MCF 10A (cell line): ENCODE measurements at places on chromosomes 5 and 9.

DNA sequence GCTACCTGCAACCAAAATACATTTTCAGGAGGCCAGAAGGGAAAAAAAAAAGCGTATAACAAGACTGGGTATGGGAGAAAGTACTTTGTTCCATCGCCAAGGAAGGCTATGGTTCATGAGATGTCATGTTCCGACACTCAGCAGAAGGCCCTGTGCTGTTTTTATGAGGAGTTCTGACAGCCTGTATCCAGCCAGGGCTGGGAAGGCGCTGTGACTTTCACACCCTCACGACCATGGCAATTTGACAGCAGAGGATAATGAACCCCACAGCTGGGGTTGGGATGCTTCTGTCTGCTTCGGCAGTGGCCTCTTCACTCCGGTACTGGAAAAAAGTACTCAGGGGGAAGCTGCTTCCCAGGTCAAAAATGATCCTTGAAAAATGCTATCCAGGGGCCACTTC, 154.4 kb downstream of the PRELID2 start:
- DNase-seq: no peak

- peak; percentile 34 for DNase-seq
Observed at GRCh38 chr9:117153021-117153420, 261.8 kb downstream of the ASTN2 start.

GRCh38 chr5:179795863-179796833, 2.4 kb downstream of the LTC4S start:
- peak; percentile 88 for DNase-seq

DNA sequence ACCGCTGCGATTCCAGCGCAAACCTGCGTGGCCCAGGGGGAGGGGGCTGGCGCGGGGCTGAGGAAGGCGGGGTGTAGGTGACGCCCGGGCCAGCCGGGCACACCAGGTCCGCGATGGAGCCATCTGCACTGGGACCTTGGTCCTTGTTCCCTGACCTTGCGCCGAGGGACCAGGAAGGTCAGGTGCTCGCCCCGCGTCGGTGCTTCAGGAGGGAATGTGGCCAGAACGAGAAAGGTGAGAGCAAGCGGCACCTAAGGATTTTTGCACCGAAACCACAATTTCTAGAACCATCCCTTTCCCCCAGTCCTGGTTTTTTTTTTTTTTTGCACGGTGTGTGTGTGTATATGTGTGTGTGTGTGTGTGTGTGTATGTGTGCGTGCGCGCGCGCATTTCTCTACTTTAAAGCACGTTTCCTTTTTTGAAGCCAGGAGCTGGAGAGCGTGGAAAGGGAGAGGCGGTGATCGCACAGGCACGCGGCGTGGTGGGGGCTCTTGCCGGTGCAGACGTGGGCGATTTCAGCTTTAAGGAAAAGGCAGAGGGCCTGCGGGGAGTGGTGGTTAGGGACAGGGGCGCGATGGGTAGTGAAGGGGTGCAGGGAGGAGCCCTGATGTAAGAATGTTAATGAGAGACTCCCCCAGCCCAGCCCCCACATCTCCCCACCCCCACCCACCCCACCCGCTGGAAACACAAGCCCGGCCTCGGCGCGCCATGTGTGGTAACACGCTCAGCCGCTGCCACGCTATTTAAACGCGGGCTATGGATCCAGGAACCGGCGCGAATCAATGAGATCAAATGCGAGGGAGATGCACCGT, at the start of gene NPR3:
NPR3 (plus strand) TSS at position 772 of the 812 bp plus-strand sequence. CDS start 456 bp downstream, outside the sequence.
- peak; percentile 38 for DNase-seq

GRCh38 chr5:159700016-159700415, 216.3 kb upstream of the ADRA1B start:
- DNase-seq: no peak

DNA sequence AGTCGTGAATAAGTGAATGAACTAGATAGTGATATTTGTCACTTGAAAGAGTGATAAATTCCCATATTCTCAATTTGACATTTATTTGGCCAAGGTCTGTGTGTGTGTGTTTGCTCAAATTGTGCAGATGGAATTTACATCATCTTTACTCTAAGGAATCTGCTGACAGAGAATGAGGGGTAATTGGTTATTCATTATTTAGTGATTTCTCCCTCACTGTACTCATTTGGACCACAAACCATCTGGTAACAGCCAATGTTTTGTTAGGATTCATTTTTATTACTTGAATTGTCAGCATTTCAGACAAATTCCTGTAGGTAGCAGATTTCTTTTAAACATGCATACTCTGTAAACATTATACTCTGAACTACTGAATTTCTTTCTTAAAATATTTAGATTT, 15.6 kb downstream of the VCAN start:
- no peak for DNase-seq

GRCh38 chr9:72005451-72005850, 55.0 kb downstream of the C9orf57 start:
- DNase-seq: no peak

DNA sequence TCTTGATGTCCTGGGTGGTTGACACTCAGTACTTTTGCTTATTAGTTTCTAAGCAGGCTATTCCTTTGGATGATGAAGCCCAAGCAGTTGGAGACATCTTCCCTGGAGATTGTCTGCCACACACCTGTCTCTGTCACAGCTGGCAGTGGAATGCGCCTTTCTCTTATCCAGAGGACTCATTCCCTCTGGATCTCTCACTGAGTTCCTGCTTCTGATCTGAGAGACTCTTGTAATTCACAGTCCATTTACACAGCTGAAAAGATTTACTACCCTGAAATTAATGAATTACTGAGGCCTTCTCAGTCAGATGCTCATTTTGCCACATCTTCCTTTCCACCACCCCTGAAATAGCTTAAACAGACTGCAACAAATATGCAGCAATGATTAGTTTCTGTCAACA, 15.9 kb downstream of the TAL2 start:
- DNase-seq: no peak

DNA sequence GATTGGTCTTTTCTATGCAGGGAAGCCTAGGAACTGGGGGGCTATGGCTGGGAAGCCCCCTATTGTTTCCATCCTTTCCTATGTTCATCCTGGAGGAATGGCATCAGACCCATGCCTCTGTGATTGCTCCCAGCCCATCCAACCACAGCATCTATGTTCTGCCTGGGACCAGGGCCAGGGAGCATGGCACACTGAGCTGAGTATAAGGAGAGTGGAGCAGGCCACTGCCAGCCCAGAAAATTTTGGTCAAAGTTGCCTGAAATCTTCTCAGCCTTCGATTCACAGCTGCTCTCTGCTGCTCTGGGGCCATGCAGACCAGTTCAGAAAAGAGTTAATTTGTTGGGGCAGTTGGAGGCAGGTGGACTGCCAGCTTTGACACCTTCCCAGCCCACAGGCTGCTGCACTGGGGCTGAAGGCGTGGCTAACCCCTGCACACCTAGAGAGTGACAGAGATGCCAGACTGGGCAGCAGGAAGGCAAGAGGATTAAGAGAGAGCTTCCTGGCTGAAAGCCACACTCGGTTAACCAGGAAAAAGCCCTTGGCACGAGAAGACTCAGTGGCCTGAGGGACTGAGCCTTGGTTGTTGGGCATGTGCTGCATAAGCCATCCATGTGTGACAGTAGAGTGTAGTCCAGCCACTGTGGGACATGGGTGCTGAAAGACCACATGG, 12.1 kb downstream of the TGFBI start:
- DNase-seq: peak; percentile 82

GRCh38 chr9:115006660-115007059, 76.3 kb upstream of the TNFSF8 start:
- DNase-seq: peak; percentile 96

GRCh38 chr9:113589407-113589806, 125.9 kb downstream of the RGS3 start:
- DNase-seq: no peak

GRCh38 chr5:7078901-7079300, 317.0 kb upstream of the ADCY2 start:
- peak; percentile 5 for DNase-seq

DNA sequence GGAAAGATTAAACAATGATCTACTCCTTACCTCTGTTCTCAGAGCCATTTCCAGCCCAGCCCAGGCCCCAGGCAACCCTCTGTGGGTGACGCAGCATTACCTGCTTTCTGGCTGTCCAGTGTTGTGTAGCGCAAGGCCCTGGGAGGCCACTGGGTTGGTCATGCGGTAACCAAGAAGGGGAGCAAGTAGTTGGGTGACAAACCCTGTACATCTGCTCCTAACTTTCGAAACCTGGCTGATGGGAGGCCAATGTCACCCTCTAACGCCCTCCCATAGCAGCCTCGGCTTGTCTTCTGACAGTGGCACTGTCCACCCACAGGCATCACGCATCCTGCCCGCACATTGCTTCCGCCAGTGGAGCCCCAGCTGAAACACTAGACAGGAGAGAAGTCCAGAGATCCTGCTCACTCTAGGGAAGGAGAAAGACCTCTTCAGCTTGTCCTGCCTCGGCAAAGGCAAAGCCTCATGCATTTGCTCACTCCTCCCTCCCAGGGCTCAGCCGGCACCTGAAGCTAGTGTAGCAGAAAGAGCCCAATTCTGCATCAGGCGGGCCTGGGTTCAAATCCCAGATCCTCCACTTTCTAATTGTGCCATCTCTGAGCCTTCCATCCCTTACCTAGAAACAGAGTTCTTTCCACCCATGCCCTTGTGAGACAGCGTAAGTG, 94.6 kb downstream of the ADAMTS2 start:
- DNase-seq: no peak
